ENCODE measurements at places on chromosomes 3 and 15.

DNA sequence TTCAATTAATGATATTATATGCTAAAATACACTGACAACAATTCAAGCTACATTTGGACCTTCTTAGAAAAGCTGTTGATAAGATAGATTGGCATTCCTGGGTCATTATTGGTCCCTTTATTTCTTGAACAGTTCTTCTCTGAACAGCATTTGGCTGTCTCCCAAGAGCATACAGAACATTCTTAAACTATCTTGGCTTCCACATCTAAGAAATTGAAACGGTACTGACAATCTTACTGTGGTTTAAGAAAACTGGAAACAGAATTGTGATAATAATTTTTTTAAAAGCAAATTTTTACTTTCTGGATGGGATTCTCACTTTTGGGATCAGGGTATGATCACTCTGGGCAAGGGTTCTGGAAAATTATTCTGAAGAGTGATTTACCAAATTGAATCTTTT is 161.7 kb upstream of the ZNF385D start:
- no peak for DNase-seq

DNA sequence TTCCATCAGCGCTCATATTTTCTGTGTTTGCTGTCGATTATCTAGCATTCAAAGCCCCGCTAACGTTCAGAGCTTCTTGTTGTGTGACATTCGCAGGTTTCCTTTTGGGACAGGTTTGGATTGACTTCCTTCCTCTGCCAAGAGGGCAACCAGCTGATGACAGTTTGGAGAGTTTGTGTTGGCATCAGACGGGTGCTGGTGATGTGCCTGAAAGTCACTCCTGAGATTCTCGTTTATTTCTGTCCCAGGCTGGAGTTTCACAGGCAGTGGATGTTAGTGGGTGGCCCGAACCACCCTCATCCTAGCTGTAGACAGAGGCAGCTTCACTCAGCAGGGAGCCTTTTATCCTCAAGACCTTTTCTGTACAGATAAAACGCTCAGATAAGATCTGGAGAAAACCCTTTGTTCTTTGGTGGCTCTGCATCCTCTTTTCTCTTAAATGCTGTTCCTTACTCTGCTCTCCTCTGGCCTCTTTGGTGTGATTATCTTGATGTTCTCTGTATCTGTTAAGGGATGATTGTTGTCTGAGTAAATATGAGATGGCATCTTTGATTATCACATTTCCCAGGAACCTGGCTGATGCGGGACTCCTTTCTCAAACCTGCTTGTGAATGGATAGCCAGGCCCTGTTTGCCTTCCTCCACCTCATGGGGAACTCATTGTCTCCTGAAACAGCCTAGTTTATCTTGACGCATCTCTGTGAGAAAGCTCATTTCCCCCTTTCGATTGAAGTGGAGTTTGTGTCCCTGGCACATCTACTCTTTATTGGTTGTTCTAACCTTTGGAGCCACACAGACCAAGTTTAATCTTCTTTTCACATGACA is 35.9 kb downstream of the CGNL1 start:
- DNase-seq = no peak

DNA sequence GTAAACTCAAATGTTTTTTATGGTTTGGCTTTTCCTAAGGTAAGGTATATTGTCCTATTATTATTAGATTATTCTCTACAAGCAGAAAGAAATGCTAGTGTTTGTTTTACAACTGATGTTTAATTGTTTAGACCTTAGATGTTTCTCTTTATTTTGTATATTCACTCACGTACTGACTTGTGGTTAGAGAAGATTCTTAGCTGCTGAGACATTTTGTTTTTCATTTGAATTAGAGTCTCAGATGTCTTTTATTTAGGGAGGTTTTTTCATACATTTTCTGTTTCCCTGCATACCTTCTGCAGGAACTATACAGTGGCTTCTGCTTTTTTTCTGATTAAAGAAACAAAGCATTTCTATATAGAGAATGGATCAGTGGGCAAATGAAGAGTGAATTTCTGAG is 110.9 kb downstream of the MYRIP start:
- DNase-seq = no peak

- no peak for DNase-seq
These were observed 17.9 kb downstream of the LIPH start for GRCh38 chr3:185534511-185534910.

GRCh38 chr3:120145542-120146285 is 51.5 kb upstream of the GSK3B start:
- peak; percentile 60 for DNase-seq

DNA sequence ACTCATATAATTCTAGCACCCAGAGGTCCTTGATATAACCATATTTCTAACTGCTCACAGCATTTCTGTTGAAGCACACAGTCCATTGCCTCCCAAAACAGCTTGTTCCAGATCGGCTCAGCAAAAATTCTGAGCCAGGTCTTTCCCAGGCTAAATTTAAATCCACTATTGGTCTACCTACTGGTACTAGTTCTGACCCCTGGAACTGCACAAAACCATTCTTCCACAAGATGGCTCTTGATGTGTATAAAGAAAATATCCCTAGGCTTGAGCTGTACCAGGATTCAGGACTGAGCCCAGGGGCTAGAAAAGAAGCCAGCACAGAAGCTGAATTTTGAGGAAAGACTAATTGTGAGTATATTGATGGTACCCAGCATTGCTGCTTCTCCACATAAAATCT is 75.4 kb upstream of the ABHD17C start:
- DNase-seq = no peak

DNA sequence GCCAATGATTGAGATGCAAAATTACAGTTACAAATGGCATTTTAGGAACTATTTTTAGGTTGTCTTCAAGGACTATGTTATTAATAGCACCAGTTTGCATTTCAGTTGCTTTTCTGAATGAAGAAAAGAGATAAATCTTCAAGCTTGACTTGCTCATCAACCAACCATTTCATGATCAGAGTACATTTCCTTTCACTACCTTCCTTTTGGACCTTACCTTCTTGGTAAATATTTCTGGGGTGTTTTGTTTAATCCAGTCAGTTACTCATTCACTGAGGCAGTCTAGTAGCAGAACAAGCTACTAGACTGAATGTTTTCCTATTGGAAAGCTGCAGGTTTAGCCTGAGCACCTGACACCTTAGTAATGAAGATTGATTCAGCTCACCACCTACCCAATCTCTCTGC is 8.2 kb downstream of the SLC27A2 start:
- no peak for DNase-seq

- DNase-seq = no peak
These were observed 13.1 kb upstream of the NAALADL2 start for GRCh38 chr3:174846055-174846454.

DNA sequence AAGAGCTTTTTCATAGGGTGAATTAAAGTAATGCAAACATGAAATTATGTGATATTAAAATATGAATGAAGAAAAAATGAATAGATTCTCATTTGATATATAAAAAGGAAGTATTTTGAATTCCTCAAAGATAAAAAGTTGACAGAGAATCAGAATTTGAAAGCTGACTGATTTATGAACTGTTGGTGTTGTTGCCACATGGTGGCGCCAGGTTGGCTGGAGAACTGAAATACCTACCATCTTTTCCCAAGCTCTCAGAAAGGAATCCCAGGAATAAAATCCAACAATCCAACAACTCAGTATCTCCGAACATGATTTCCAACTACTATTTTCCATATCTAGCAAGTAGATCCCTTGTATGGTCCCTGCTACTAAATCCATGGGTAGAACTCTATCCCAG is 3.1 kb downstream of the MYRIP start:
- DNase-seq = no peak

DNA sequence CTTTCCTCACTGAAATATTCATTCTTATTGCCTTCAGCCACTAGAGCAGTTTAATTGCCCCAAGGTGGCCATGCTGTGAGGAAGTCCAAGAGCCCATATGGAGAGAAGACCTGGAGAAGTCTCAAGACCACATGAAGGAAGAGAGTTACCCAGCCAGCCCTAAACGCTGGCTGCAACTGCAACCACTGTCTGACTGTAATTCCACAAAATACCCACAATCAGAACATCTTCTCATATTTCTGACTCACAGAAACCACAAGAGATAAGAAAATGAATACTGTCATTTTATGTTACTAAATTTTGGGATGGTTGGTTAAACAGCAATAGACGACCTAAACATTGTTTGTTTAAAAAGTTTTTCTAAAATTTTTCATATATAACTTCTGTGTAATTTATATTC is 14.7 kb upstream of the SST start:
- peak; percentile 30 for DNase-seq

DNA sequence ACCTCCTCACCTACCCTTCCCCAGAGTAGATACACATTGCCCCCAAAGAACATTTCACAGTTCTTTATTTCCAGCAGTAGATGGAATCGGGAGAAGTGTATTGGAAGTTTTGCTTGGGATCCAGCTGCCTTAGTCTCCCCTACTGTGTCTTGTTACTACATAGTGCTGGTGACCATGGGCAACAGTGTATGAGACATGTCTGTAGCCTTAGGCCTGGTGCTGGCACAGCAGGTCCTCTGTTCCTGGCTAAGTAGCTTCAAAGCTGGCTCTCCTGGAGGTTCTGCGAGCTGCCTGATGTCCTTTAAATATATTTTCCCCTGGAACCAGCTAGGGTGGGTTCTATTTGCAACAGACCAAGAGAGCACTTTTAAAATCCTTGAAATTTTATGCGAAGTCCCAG is 174.7 kb downstream of the THSD4 start:
- no peak for DNase-seq

GRCh38 chr15:36888011-36888992 is 212.0 kb downstream of the MEIS2 start:
- no peak for DNase-seq

GRCh38 chr3:174023421-174023820 is 625.9 kb downstream of the NLGN1 start:
- DNase-seq = no peak

GRCh38 chr3:28124882-28125281 is 116.5 kb upstream of the CMC1 start:
- DNase-seq = no peak

DNA sequence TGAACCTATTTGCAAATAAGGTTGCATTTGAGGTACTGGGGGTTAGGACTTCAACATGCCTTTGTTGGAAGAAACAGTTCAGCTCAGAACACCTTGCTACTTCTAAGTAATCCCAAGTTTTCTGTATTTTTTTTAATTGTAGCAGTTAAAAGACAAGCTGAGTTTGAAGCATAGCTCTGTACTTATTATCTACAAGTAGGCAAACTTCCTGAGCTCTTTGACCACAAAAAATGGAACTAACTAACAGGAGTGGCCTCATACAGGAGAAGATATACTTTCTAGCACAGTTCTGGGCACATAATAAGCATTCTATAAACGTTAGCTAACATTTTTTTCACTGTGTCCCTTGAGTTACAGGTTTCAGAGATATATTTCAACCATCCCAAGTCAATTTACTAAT is 159.2 kb downstream of the CHST2 start:
- DNase-seq = no peak

GRCh38 chr3:145519398-145520047 is 641.5 kb downstream of the PLOD2 start:
- no peak for DNase-seq

DNA sequence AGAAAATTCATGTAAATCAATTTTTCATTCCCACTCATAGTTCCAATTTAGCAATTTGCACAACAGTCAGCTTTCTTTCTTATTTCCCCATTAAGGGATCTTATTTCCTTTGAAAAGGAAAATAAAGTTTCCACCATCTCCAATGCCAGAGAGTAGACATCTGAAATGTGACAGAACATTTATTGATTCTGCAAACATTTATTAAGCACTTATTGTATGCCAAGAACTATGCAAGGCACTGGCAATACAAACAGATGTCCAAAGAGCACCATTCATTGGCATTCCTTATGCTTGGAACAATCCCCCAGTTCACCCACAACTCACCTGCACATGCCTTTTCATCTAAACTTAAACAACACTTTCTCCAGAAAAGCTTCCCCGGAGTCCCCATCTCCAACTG is 2.5 kb upstream of the TFDP2 start:
- DNase-seq = no peak

DNA sequence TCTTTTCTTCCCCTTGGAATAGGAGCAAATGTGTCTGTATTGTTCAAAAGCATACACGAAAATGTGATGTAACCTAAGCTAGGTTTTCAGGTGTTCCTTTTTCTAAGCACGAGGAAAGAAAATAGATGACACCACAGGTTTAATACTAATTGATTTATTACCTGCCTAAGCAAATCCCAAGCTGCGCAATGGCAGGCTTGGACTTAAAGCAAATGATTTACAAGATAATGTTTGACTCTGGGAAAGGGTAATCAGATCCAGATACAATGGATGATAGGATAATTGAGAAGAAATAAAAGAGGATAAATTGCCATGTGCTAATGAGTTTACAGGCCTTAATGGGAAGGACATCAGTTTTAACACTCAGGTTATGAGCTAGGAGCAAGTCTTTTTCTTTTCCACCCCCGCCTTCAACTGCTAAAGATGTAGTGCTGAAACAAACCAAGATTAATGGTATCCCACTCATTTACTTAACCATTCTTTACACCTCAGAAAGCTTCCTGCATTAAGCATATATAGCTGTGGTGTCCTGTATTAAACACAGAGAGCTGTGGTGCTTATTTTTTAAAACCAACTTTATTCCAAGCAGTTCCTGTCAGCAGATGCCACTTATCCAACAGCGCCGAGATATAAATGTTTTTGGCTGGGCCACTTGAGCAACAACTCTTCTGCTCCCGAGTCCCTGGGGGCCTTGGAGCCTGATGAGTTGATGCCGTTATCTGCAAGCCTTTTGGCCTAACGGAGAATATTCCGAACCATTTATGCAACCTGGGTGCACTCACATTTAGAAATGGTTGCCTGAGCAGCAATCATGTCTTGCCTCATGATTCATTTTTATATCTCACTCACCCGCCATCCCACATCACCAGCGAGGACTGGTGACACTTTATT is 205.5 kb downstream of the MECOM start:
- DNase-seq = no peak

DNA sequence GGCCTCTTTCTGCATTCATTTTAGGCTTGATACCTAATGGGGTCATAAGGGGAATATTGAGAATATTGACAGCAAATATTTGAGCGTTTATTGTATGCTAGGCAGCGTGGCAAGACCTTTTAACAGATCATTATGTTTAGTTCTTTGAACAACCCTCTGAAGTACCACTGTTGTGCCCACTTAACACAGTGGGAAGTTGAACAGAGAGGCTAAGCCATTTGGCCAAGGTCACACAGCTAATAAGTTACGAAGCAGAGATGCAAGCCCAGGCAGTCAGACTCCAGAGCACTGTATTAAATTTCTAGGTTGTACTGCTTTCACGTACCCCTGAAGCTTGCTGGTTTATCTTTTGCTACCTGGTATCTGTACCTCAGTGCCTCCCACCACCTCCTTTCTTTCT is 1.1 kb downstream of the RAB7A start:
- no peak for DNase-seq

GRCh38 chr15:39919748-39920509 is at the start of gene GPR176:
Gene GPR176 (minus strand): TSS chr15:39920266. CDS start chr15:39920026, 240 bp downstream.
- peak; percentile 20 for DNase-seq

GRCh38 chr15:72196409-72197040 is 1.1 kb downstream of the GRAMD2A start:
- no peak for DNase-seq

GRCh38 chr15:73344056-73344455 is 24.7 kb downstream of the HCN4 start:
- no peak for DNase-seq

Data from activated CD4-positive, alpha-beta T cell treated with anti-CD3 and anti-CD28 coated beads, Interleukin-2, Interleukin-6, amounts not matched to agents 100 ng/mL and 50 ng/mL, durations not matched to agents 16 hours and 8 hours (primary cell).